AG04450 (cell line): ENCODE measurements at places on chromosomes 5 and 9. TPM values are rescaled to one million over a fixed set of nuclear protein-coding genes. Genes with fewer than 3 reads are reported as not detected.
A peak's percentile ranks its signal among the peaks of the same experiment; 100 is the strongest.

CMBL gene
- polyA plus RNA-seq = 37.2 and 43.0 TPM in 2 replicates

PCDHAC1 gene
- 0.02 and 0.04 TPM in 2 replicates for polyA plus RNA-seq

CAVIN4 gene
- polyA plus RNA-seq = 0.58 and 0.71 TPM in 2 replicates

ANKRD34B gene
- not detected in 2 replicates for polyA plus RNA-seq

CCL21 gene
- polyA plus RNA-seq = not detected in 2 replicates

BRD3OS gene
- 20.2 and 20.3 TPM in 2 replicates for polyA plus RNA-seq

- DNase-seq = peak; percentile 76
Observed at GRCh38 chr5:37738057-37738691, 101.7 kb downstream of the GDNF start.

GRCh38 chr9:8143677-8144076 lies 344.1 kb upstream of the DMAC1 start:
- no peak for DNase-seq

DNA sequence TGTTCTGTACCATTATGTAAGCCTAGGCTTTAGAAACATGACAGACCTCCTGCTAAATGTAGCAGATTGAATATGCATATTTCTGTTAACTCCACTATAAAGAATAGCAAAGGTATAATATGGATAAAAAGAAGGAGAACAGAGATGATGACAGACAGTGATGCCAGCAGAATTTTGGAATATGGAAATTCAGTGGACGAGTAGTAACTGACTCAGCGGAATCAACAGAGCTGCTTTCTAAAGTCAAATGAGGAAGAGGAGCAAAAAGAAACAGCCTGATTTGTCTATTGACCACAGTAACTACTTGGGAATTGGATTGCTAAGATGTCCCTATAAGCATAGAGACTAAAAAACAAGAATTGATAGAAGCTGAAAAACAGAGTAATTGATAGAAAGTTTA lies 8.0 kb downstream of the GPR21 start:
- no peak for DNase-seq

- no peak for DNase-seq
Observed at GRCh38 chr9:85414390-85414789, 327.4 kb downstream of the AGTPBP1 start.

DNA sequence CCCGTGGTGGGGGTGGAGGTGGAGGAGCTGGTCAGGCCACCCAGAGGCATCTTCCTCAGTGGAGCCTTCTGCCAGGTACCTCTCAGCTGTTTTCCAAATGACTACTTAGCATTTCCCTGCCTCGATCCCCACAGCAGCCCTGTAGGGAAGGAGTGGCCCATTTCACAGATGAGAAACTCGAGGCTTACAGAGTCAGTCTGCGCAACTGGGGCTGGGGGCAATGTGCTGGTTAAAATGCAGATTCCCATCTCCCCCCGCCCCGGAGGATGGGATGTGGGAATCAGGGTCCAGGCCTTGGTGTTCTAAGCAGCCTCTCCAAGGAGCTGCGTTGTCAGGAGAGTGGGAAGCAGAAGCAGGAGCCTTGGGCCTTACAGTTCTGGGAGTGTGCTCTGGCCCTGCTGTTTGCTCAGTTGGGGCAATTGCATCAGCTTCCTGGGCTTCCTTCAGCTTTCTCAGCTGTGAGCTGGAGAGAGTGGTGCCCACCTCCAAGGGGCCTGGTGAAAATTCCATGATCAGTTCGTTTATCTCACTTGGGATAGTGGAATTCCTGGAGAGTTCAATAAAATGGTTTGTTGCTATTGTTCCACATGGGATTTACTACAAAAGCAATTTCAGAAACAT lies 19.4 kb downstream of the ERGIC1 start:
- DNase-seq = no peak

GRCh38 chr5:1831257-1831656 lies 30.1 kb downstream of the NDUFS6 start:
- DNase-seq = no peak

DNA sequence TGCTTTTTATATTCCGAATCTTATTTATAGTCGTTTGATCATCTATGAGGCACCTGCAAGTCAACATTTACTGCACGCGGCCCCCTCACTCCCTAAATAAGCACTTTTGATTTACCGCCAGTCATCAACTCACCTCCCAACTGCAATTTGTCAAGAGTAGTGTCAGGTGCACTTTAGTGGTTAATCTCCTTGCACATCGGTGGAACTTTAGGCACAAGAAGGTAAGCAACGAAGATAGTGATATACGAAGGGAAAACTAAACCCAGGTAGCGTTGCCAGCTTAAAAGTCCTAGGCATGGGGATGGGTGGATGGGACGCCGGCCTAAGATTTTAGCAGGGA lies 513 bp upstream of the RNF180 start:
- no peak for DNase-seq

GRCh38 chr5:2757563-2758351 lies 6.3 kb upstream of the IRX2 start:
- DNase-seq = no peak

DNA sequence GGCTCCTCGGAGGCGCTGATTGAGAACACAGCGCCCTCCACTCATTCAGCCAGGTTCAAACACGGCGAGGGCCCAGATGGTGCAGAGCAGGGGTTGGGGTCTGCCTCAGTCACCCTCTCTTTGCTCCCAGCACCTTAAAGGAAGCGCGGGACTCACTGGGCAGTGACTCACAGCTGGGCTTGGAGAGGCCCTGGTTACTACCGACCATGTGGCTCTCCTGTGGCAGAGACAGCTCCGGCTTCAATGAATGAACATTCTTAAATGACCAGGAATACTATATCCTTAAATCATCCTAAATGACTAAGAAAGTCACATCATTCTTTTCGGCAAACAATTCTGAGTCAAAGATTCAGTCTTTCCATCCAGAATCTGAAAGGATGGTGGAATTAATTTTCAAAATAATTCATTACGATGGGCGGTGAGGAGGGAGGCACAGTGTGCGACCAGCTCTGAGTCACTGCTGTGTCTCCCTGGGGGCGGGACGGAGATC lies 1.6 kb upstream of the INPP5E start:
- DNase-seq = no peak

DNA sequence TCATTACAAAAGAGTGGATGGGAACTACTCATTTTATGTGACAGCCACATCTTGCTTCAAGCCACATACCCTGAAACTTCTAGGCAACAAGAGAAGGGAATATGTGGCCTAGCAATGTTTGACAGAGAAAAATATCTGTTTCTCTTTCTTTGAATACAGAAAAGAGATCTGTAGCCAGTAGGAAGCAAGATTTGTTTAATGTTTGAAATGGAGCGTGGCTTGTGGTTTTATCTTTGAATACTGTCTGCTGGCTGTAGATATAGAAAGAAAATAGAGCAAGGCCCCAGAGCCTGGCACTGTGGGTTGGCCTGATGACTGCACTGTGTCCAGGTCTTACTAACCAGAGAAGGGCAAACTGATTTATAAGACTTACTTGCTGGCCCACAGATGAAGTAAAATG lies 133.8 kb downstream of the ARHGEF28 start:
- no peak for DNase-seq

GRCh38 chr9:8660383-8660782 lies 860.8 kb upstream of the DMAC1 start:
- no peak for DNase-seq

GRCh38 chr9:88950341-88951154 lies 40.7 kb upstream of the S1PR3 start:
- DNase-seq = no peak

DNA sequence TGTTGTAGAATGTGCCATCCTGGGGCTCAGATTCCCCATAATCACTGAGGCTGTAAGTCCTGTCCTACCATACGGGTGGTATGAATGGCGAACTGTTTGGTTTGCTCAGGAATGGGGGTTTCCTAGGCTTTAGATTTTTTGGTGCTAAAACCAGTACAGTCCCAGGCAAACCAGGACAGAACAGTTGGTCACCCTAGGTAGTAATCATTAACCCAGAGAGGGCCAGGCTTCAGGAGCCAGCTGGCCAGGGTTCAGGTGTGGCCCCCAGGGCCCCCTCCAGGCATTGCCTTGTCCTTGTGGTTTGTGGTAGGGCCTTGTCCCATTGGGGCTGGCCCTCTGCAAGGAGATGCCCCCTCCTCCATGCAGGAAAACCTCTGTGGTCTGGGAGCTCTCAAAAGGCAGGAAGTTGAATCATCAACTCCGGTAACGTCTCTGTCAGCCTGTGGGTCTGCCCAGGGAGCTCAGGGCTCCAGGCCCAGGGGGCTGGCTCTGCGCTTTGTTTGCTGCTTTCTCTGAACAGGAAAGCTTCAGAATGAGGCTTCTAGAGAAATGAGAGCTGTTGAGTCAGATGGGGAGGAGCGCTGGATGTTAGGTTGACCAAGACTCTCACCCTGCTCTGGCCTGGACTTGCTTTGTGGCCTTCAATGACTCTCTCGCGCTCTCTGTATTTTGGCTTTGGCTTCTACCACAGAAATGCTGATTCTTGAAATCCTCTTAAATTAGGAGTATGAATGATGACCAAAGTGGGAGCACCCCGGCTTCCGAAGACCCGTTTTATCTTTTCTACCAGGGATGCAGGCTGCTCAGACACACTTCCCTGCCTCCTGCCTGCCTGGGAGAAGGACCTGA lies 22.2 kb upstream of the JADE2 start:
- DNase-seq = peak; percentile 88
